ENCODE measurements at places on chromosomes 12 and 14.

GRCh38 chr12:45648070-45648469 lies 81.4 kb upstream of the ARID2 start:
- DNase-seq, result no peak

- DNase-seq, result no peak
Observed at GRCh38 chr12:75042125-75042524, 167.5 kb downstream of the KCNC2 start.

DNA sequence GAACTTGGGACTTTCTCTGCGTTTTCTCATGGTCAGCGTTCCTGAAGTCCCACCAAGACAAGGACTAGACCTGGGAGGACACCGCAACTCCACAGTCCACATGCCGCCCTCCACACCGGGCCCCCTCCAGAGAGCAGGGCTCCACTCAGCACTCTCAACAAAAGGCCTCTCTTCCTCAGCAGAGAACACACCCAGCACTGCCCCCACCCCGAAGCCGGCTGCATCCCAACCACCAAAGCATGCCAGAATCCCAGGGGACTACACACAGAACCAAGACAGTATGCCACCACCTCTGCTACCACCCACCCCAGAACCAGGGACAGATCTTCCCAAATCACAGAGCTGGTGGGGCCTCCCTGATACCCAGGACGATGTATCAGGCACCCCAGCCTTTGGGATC lies 88.3 kb downstream of the BCL11B start:
- DNase-seq, result no peak

GRCh38 chr12:107320033-107320928 lies 226.9 kb upstream of the CRY1 start:
- no peak for DNase-seq

- DNase-seq, result no peak
Observed at GRCh38 chr14:85310491-85311272, 219.3 kb upstream of the FLRT2 start.

DNA sequence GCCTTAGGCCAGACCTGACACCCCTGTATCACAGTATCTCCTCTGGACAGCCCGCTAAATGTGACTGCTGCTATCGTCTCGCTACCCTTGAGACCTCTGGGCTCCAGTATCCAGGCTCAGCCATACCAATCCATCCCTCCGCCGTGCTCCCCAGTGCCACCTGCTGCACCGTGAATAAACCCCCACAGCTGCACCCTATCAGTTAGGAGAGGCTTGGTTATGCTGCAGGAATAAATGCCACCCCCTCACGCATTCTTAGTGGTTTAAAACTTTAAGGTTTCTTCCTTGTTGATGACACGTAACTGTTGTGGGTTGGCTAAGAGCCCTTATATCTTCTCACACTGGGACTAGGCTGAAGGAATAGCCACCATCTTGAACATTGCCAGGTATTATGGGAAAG lies 12.1 kb downstream of the CCDC63 start:
- peak; percentile 9 for DNase-seq

DNA sequence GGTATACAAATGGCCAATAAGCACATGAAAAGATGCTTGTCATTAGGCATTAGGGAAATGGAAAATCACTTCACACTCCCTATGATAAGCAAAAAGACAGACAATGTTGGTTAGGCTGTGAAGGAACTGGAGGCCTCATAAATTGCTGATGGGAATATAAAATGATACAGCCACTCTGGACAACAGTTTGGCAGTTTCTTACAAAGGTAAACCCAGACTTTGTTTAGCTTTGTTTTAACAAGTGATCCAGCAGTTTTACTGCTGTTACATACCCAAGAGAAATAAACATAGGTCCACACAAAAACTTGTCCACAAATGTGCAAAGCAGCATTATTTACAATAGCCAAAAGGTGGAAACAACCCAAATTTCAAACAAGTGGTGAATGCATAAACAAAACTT lies 5.4 kb downstream of the RPS6KA5 start:
- DNase-seq, result no peak

DNA sequence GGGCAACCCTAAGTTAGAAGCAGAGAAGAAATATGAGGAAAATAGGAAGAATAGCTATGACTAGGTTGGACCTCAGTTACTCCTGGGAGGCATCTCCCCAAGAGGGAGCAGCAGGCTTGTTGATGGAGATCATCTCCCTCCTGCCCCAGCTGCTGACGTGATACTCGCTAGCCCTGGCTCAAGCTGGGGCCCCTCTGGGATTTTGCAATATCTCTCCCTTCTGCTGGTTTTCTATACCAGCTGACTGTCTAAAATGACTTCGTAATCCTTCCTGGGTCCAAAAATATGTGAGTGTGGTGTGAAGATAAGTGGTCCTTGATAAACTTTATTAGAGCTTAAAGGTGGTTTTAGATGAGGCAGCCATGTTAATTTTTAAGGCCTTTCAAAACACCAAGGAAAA lies 4.5 kb upstream of the HECTD4 start:
- no peak for DNase-seq

DNA sequence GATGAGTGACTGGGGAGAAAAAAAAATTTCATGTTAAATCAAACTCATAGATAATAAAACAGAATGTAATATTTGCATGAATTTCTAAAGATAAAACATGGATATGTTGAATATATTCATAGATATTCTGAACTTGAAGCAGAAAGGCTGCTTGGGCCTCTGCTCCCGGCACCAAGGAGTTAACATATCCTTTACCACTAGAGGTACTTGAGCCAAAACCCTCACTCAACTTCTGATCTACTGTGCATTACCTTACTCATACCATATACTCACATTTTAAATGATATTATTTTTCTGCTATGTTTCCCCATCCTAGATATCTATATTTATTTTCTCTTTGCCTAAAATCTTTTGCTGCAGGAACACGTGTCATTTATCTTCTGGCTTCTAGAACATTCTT lies 14.9 kb downstream of the AREL1 start:
- peak; percentile 31 for DNase-seq

Measured in RKO (cell line).